CD4-positive, alpha-beta T cell treated with Interleukin-6 at 100 ng/mL for 8 hours (primary cell): ENCODE measurements at places on chromosomes 16 and 17.

DNA sequence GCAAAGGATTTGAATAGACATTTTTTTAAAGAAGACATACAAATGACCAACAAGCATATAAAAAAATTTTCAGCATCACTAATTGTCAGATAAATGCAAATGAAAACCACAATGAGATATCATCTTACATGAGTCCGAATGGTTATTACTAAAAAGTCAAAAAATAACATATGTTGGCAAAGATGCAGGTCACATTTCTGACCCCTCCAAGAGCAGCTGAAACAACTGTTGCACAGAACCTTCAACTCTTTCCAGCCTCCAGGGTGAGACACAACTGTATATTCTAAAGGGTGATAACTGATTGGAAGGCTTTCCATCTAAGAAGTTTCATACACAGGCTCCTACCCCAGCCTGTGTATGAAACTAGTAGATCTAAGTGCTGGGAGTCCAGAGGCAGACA, 51.9 kb downstream of the SLFN5 start:
- no peak for DNase-seq

DNA sequence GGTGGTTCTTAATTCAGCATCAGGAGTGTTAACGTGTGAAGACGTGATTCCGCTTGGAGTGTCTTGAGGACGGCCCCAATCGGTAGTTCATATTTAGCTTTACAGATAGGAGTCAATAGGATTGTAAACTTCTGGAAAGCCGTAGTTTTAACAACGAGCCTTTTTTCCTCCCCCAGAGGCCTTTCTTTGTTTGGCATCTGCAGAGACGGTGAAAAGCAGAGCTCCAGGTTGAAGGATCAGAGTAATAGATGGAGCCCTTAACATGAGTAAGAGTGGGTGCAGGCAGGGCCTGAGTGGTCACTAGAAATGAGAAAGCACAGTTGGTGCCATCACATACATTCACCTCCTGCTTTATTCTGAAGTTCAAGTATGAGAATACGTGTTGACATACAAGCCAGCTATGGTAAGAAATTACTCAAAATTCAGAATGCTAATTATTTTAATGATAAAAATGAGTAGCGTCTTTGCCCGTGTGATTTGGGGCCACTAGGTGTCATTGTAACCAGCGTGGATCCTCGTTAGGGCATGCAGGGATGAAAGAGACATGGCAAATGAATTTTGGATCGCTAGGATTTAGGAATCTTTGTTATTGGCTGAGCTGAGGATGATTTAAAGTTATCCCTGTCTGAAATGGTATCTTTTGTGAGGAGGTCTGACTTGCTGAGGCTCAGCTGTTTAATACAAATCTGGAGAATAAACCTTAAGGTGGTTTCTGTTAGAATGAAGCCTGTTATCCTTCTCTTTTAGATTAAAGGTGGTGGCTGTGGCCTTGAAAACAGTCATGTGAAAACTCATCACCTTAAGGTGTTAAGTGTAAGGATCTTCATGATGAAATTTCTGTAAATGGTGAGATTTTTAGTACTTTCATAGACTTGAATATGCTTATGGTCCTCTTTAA, 18.6 kb downstream of the PRCD start:
- DNase-seq = peak; percentile 22

- DNase-seq = no peak
These were observed 27.0 kb upstream of the DHX8 start for GRCh38 chr17:43456661-43457361.

- DNase-seq = no peak
These were observed 521 bp downstream of the GGA2 start for GRCh38 chr16:23509782-23510163.

- no peak for DNase-seq
These were observed 52.9 kb upstream of the KCNJ16 start for GRCh38 chr17:70022175-70022574.

GRCh38 chr16:16009401-16009800, 60.0 kb downstream of the ABCC1 start:
- no peak for DNase-seq

GRCh38 chr16:79723583-79724168, 123.1 kb upstream of the MAF start:
- no peak for DNase-seq

- DNase-seq = no peak
These were observed 202.9 kb upstream of the IRX3 start for GRCh38 chr16:54489225-54490111.
